COR-L47 (cell line): ENCODE measurements at places on chromosomes 2 and 18.

DNA sequence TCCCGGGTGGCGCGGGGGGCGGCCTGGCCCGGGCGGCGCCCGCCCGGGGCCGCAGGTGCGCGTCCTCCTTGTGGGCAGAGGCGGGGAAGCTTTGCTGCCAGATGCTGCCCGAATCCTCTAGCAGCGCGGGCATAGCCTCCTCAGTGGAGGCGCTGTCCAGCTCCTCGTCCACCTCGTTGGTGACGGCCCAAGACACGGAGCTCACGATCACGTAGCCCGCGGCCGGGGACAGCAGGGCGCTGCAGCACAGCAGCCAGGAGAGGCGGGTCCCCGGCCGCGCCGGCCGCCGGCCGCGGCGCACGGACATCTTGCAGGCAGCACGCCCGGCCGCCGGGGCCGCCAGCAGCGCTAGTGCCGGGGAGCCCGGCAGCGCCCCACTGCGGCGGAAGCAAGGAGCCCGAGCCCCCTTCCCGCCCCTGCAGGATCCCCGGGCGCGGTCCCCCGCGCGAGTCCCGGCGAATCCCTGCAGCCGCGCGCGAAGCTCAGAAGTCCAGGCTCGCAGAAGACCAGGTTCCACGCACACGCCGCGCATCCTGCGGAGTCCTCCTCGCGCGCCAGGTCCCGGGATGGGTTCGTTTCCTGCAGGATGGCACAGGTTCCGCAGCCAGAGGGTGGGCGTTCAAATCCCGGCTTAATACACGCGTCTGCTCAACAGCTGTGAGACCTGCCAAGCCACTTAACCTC, at the start of gene CREG2:
TSS of gene CREG2 (minus strand) at position 353 of the 684 bp plus-strand sequence. CDS start at position 307, 46 bp downstream.
- DNase-seq, result peak; percentile 10

DNA sequence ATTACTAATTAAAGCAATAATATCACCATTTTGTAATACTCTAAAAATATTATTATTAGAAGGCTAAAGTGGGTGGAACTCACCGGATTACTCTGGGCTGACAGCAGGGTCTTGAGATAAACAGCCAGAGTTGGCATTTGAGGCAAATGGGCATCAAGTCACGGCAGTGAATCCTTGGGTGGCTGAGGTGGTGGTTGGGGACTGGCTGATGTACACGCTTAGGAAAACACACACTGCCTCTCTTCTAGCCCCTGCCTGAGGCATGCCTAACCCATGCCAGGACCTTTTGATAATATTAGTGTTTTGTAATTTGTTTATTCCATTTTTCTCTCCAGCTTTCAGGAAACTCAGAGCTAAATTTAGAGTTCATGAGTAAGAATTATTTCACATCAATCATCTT, 76.8 kb downstream of the ACKR3 start:
- DNase-seq, result no peak

DNA sequence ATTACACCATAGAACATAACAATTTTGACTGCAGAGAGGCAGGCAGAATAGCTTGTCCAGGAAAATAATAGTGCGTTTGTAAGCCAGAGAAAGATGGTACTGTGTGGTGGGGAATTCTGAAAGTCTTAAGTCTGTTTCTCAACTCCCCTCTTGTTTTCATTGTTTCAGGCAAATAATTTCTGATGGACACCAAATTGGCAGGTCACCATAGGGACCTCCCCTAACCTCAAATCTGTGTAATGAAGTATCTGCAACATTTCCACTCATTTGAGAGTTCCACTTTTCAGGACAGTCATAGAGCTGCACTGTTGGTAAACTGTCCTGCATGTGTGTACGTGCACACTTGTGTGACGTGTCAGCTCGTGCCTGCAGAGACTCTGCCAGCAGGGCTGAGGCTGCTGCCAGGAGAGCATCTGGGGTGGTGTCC, 195.6 kb downstream of the AGAP1 start:
- no peak for DNase-seq

DNA sequence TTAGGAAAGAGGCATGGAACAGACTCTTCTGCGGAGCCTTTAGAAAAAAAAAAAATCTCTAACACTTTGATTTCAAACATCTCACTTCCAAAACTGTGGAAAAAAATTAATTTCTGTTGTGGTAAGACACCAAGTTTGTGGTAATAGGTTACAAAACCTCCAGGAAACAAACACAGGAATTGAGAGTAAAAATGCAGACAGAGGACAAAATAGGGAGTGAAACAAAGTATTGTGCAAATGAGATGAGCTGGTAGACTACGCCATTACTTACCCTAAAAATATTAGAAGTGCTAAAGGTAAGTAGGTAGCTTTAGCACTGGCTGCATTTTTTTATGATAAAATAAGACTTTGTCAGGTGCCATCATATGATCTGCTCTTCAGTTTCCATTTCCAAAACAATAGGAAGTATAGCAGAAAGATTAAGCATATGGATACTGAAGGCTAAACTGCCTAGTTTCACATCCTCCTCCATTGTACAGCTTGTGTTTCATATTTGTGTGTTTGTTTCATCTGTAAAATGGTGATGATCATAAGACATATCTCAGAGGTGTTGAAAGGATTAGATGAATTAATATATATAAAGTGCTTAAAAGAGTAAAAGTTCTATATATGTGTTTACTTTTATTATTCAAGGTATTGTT, 309.2 kb downstream of the NR4A2 start:
- no peak for DNase-seq

- DNase-seq, result no peak
These were observed 635.7 kb downstream of the NRXN1 start for GRCh38 chr2:50396298-50396631.

- DNase-seq, result no peak
These were observed 19.0 kb downstream of the USP39 start for GRCh38 chr2:85635011-85635410.

GRCh38 chr2:100800915-100801314, 19.0 kb upstream of the NPAS2 start:
- DNase-seq, result no peak

DNA sequence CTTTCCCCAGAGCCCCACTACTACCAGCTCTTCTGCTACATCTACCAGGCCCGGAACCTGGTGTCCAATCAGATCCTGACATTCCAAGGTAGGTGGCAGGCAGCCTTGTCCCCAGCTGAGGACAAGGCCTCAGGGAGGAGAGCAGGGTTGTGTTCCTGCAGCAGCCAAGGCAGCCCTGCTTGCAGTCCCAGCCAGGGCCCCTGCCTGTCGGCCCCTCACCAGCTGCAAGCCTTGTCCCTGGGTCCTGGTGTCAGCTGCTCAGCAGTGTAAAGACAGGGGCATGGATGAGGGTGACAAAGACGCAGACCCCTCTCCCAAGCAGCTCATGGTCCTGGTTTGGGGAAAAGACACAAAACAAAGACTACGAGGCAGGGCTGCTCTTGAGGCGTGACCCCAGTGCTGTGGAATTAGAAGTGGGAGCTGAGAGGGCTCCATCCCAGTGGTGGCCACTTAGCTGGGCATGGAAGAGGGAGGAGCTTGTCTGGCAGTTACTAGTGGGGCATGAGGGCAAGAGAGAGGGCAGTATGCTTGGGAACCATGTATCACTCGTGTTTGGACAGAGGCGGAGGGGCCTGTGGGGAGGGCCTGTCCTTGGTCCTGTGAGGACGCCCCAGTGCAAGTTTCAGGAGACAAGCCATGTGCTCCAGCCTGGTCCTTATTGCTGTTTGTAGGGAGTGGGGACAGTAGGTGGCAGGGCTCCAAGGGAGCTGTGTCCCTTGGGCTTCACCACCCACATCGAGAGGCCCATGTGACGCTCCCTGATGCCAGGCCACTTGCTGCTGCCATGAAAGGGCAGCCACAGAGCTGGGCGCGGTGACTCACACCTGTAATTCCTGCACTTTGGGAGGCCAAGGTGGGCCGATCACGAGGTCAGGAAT, 47.5 kb downstream of the LMAN2L start:
- no peak for DNase-seq

GRCh38 chr2:48220501-48220900, 309.5 kb upstream of the STON1 start:
- no peak for DNase-seq

GRCh38 chr2:48461721-48462120, 68.2 kb upstream of the STON1 start:
- no peak for DNase-seq

DNA sequence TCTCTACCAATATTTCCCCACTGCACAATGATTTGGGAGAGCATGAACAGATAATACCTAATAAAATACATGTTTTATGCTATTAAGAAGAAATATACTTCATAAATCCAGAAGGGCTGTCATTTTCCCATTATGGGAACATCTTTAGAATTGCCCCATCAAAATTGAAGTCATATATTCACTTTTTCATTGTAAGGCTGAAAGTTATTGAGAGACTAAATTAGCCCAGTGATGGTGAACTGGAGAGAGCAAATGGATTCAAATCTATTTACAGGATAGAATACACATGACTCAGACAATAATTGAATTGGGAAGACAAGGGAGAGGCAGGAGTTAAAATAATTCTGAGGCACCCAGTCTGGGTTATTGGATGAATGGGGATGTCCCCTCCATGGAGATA, 79.7 kb upstream of the TTC39C start:
- no peak for DNase-seq

DNA sequence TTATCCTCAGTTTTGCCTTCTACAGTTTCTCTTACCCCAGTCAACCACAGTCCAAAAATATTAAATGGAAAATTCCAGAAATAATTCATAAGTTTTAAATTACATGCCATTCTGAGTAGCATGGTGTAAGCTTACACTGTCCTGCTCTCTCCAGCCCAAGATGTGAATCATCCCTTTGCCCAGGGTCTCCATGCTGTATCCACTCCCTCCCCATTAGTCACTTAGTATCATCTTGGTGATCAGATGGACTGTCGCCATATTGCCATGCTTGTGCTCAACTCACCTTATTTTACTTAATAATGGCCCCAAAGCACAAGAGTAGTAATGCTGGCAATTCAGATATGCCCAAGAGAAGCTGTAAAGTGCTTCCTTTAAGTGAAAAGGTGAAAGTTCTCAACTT, 18.5 kb upstream of the CCNT2 start:
- no peak for DNase-seq
